ENCODE measurements at places on chromosomes 13 and 19.

DNA sequence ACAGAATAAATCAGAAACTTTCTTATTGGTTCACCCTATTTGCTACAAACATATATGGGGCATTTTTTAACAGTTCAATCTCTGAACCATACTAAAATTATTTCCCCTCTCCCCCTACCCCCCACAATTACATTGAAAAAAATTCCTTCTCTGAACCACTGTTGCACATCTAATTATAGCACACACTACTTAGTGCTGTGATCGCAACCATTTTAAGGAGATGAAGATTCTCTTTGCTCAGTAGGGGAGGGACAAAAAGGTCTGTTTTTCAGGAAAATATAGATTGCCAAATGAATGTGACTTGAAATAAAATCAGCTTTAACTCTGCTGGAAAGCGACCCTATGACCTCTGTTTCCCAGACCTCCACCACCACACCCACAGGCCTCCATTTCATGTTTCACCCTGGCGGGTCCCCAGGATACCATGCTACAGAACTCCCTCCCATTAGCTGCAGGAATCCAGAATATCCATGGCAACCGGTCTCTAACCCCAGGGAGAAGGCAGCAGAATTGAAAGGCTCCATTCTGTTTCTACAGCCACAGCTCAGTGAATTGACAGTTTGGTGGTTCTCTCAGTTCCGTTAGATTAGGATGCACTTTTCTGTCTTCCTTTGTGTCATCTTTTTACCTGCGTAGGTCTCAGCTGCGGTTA is 286.3 kb downstream of the TBC1D4 start:
- DNase-seq, result no peak

- DNase-seq, result peak; percentile 77
Measured at GRCh38 chr19:55484593-55485438, at the start of gene NAT14. TSS of gene NAT14 (plus strand) at chr19:55485188. CDS start at chr19:55485709, 521 bp downstream.

- no peak for DNase-seq
Measured at GRCh38 chr13:114200399-114200911, 21.4 kb downstream of the CFAP97D2 start.

GRCh38 chr19:39126312-39127187 is 964 bp downstream of the PAK4 start:
- no peak for DNase-seq

DNA sequence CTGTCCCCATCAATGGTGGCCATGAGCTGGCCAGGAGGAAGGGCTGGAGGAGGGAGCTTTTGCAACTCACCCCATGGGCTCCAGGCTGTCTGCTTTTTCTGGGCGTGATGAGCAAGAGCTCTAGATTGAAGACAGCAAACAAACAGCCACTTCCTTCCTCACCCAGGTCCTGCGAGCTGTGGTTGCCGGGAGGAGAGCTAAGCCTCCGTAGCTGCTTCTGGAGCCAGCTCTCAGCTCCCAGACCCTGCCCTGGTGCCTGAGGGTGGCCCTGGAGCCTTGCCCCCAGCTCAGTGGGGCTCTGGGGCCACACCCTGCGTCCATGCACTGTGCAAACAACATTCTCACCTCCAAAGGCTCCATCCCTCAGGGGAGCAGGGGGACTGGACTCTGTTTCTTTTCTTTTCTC is 6.2 kb downstream of the MYO1F start:
- no peak for DNase-seq

GRCh38 chr13:52749419-52749818 is 9.8 kb upstream of the CNMD start:
- peak; percentile 54 for DNase-seq

DNA sequence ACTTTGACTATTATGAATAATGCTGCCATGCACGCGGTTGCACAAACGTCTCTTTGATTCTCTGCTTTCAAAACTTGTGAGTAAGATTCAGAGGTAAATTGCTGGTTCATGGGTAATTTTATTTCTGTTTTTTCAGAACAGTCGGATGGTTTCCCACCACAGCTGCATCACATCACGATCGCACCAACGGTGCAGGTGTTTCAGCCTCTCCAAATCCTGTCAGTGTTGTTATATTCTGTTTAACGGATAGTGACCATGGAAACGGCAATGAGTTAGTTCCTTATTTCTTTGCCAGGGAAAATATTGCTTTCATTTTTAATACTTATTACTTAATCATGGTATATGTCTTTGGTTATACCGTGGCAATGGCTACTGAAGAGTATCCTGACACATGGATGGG is 19.1 kb upstream of the ZNF835 start:
- DNase-seq, result no peak

DNA sequence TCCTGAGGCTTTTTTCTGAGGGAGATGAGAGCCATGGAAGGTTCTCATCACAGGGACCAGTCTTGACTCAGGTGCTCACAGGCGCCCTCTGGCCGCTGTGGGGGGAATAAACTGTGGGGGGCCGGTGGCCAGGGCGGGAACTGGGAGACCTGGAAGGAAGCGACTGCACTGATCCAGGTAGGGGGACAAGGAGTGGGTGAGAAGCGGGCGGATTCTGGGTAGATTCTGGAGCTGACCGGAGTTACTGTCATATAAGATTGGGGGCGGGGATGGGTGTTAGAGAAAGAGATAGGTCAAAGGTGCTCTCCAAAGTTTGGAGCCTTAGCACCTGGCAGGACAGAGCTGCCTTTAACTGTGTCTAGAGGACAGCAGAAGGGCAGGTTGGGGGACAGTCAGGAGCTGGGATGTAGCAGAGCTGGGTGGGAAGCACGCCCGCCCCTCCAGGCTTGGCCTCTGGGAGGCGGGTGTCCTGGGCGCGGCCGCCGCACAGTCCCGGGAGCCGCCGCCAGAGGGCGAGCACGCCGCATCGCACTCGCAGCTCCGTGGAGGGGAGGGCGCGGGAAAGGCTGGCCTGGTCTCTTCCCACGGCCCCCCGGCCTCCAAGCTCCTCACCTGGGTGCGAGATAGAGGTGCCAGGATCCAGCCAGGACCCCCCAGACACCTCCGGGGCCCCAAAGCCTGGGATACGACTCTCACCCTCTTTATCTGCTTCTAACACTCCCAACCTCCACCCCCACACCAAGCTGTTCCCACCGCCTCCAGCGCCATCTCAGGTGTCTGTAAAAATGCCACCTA is 4.2 kb upstream of the DAND5 start:
- peak; percentile 91 for DNase-seq

DNA sequence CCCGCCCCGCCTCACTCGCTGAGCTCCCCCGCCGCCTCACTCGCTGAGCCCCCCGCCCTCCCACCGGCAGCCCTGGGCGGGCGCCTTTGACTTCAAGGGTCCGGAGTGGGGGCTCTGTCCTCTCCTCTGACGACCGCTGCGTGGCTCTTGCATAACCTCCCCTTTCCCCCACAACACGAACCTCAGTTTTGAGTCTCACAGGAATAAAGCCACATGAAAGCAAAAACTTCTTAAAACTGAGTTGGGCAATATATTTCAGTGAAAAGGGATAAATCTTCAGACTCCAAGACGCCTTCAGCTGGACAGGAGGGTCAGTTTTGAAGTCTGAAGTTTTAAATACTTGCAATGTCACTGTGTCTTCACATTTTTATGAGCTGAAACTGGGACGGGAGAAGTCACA is 70.6 kb upstream of the C13orf46 start:
- no peak for DNase-seq

DNA sequence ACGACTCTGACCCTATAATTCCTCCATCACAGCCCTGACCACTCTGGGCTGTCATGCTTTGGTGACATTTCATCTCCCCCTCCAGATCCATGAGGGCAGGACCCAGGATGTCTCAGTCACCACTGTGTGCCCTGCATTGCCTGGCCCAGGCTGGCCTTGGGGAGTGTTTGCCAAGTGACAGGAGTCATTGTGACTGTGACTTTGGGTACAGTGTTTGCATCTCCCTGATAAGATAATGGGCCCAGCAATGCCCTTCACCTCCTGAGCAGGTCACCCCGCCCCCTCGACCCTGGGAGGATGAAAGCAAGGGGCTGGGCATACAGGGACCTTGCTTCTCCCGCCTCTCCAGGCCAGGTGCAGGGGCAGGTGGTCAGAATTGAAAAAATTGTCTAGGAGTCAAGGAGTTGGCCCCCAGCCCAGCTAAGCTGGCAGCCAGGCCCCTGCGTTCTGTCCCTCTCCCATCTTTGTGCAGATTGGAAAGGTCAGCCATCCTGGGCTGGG is 5.9 kb upstream of the ATP4A start:
- DNase-seq, result no peak

GRCh38 chr19:40502647-40503319 is 36.0 kb downstream of the SPTBN4 start:
- DNase-seq, result no peak

GRCh38 chr19:57527136-57527881 is at the start of gene ZNF549:
TSS of gene ZNF549 (plus strand) at chr19:57527356. CDS start at chr19:57527574, 218 bp downstream.
- peak; percentile 93 for DNase-seq

GRCh38 chr19:48810151-48810550 is 678 bp downstream of the BCAT2 start:
- no peak for DNase-seq

GRCh38 chr13:38421590-38422560 is 72.2 kb downstream of the UFM1 start:
- DNase-seq, result no peak

GRCh38 chr19:7866399-7867091 is 7.6 kb downstream of the PRR36 start:
- DNase-seq, result no peak

DNA sequence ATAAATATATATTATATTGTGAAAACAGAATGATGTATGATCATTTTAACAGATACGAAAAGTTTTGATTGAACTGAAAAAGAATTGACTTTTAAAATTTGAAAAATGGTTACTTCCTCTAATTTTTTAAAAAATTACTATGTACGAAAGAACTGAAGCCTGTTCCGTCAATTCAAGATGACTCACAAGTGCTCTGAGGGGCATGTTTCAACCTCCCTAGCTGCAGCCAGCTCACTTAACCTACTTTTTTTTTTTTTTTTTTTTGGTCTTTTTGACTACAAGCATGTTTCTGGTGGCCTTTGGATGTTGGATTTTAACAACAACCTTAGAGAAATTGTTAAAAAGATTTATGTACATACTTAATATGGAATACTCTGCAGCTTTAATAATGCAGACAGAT is 1139.3 kb downstream of the DIAPH3 start:
- DNase-seq, result no peak

DNA sequence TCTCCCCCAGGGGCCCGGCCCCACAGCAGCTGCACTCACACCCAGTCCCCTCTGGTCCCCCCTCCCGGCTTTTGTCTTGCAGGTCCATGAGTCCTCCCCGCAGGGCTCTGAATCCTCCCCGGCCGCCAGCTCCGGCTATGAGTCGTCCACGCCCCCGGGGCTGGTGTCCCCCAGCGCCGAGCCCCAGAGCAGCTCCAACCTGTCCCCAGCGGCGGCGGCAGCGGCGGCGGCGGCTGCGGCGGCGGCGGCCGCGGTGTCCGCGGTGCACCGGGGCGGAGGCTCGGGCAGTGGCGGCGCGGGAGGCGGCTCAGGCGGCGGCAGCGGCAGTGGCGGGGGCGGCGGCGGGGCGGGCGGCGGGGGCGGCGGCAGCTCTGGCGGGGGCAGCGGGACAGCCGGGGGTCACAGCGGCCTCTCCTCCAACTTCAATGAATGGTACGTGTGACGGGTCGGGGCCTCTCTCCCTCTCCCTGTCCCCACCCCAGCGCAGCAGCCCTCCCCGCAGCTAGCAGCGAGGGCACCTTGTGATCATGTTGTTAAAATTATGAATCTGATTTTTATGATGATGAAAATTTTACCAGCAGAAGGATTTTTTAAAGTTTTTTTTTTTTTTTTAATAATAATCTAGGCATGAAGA is 3.8 kb downstream of the ZIC2 start:
- DNase-seq, result peak; percentile 37

DNA sequence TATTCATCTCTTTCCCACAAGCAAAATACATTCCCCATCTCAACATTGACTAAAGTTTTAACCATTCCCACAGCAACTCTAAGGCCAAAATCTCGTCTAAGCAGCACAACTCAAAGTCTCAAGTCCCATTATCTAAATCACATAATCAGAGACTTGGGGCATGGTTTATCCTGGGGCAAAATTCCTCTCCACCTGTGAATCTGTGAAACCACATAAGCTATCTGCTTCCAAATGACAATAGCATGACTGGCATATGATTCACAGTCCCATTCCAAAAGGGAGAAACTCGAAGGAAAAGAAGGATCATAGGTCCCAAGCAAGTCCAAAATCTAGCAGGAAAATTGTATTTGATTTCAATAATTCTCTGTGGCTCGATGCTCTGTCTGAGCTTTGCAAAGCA is 73.0 kb downstream of the ANKRD10 start:
- DNase-seq, result no peak

DNA sequence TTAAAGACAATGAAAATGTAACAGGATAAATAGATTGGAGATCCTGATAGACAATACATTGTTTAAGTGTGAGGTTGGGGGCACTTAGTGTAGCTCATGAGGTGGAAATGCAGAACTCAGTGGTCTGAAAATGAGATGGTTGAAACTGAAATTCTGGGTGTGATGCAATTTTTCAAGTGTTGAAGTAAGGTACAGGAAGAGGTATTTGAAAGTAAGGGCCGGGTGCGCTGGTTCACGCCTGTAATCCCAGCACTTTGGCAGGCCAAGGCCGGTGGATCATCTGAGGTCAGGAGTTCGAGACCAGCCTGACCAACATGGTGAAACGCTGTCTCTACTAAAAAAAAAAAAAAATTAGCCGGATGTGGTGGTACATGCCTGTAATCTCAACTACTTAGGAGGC is 113.0 kb downstream of the UFM1 start:
- DNase-seq, result no peak

- no peak for DNase-seq
Measured at GRCh38 chr13:100230769-100231149, 141.9 kb downstream of the PCCA start.

GRCh38 chr13:90933097-90933826 is 414.2 kb upstream of the MIR17HG start:
- no peak for DNase-seq

GRCh38 chr13:50573066-50573465 is 270.4 kb downstream of the DLEU7 start:
- no peak for DNase-seq

GRCh38 chr13:96824140-96824539 is 170.1 kb downstream of the OXGR1 start:
- no peak for DNase-seq

- no peak for DNase-seq
Measured at GRCh38 chr13:98180092-98180491, 3.0 kb upstream of the RNF113B start.

DNA sequence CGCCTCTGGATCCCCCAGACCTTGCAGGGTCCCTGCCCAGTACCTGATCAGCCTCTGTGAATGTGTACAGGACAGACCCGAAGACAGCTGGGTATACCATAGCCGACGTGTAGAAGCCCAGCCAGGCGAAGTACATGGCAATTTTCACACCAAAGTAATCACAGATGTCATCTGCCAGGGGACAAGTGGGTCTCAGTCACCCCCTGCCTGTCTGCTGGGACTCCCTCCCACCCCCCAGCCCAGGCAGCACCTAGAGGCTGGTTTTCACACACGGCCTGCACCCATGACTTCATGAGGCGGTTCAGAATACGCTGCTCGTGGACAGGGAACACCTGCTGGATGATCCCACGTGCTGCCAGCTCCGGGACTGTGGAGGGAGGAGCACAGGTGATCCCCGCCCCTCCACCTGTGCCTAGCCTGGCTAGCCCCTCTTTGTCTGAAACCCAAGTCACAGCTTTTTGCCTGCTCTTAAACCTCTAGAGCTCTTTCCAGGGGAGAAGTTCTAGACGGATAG is 3.6 kb downstream of the ANO8 start:
- DNase-seq, result peak; percentile 48

- DNase-seq, result peak; percentile 76
Measured at GRCh38 chr13:98919566-98919965, 58.3 kb downstream of the DOCK9 start.
